ENCODE measurements at places on chromosomes 3 and 15.

DNA sequence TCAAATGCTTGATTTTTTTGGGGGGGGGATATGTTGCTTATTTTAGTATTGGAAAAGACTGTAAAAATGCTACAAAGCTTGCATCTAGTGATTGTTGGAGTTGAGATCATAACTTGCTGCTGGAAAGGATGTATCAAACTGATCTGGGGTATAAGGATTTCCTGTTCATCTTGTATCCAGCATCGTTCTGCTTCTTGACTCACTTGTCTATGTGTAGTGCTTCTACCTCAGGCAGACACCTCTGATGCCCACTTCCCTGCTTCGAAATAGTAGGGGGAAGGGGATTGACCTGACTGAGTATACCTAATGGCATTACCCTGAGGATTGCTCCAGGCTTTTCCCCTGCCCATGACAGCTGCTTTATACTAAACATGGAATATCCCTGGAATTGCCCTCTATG is 42.7 kb downstream of the STT3B start:
- DNase-seq = no peak

GRCh38 chr15:71880276-71880675 is 69.9 kb downstream of the NR2E3 start:
- DNase-seq = no peak

- DNase-seq = no peak
These were observed 10.1 kb upstream of the CAMK1 start for GRCh38 chr3:9779721-9780457.

DNA sequence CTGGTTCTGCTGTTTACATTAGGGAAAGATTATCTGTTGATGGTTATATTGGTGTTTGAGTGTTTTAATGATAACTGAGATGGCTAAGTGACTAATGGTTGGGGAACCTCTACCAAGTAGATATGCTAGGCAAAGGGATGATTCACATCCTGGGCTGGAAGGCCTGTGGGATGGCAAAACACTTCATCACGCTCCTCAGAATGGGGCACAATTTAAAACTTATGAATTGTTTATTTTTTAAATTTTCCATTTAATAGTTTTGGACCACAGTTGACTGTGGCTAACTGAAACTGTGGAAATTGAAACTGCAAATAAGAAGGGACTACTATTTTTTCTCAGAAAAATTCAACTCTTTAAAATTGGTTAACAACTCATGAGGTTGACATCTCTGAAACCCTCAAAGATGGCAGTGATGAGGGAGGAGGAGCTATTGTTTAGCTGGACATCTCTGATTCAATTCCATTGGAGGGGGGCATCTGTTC is 100.5 kb upstream of the ZBED2 start:
- peak; percentile 72 for DNase-seq

DNA sequence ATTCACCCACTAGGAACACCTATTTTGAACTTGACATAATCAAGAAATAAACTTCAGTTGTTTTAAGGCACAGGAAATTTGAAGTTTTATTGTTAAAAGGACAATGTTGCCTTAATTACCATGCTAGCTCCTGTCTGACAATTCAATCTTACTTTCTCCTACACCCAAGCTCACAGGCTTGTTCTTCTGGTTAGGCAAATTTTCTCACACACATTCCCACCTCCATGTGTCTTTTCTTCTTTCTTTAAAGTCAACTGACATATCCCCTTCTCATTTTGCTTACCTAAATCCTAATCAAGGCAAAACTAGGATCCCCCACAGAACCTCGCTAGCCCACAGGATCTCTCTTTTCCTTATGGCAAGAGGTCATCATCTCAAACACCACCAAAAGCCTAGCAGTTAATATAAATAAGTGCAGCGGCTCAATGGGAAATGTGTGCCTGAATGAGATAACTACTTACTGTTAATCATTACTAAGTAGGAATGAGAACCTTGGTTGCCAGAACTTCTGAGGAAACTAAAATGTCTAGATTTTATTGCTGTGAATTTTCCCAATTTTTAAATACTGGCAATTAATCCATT is 189.3 kb downstream of the PLCH1 start:
- DNase-seq = no peak

Measured in GM03348 (cell line).